ENCODE measurements at places on chromosomes 11 and 22. TPM values are rescaled to one million over a fixed set of nuclear protein-coding genes. Genes with fewer than 3 reads are reported as not detected.

DNA sequence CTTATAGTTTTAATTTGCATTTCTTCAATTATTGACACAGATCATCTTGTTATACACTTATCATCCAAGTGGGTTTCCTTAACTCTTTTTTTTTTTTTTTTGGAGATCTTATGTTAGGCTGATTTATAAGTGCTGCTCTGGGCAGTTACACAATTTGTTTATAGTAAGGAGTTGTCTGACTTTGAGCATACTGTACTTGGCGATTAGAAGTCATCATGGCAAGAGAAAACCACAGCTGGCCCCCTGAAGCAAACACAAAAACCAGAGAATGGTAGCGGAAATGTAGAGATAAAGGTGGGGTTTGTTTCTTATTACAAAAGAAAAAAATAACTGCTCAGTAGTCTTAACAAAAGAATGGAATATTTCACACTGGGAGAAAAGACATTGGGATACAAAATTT is 292.6 kb downstream of the SWAP70 start:
- H3K4me1 ChIP-seq, result no peaks in the 10 kb centered on the region
- peaks cover 7% of the 10 kb centered on the region for H3K36me3 ChIP-seq
- H3K27ac ChIP-seq, result no peak overlapping the region
- H3K4me3 ChIP-seq, result no peak overlapping the region

DNA sequence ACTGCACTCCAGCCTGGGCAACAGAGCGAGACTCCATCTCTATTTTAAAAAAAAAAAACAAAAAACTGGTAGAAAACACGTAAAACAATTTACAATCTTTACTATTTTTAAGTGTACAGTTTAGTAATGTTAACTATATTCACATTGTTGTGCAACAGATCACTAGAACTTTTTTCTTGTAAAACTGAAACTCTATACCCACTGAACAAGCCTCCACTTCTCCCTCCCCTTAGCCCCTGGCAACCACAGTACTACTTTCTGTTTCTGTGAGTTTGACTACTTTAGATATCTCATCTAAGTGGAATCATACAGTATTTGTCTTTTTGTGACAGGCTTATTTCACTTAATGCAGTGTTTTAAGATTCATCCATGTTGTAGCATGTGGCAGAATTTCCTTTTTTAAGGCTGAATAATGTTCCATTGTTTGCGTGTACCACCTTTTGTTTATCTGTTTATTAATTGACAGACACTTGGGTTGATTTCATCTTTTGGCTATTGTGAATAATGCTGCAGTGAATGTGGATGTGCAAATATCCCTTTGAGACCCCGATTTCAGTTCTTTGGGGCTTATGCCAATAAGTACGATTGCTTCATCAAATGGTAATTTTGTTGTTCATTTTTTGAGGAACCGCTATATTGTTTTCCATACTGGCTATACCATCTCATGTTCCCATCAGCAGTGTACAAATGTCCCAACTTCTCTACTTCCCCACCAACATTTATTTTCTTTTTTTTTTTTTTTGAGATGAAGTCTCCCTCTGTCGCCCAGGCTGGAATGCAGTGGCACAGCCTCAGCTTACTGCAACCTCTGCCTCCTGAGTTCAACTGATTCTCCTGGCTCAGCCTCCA is 11.0 kb downstream of the DDB2 start:
- DNase-seq, result no peak
- no peak overlapping the region for H3K27ac ChIP-seq
- no peaks in the 10 kb centered on the region for H3K36me3 ChIP-seq
- H3K4me1 ChIP-seq, result no peaks in the 10 kb centered on the region
- H3K4me3 ChIP-seq, result no peak overlapping the region
- no peaks in the 10 kb centered on the region for H3K27me3 ChIP-seq

GRCh38 chr22:24181996-24182899 is 961 bp downstream of the SUSD2 start:
- H3K27ac ChIP-seq, result no peak overlapping the region
- DNase-seq, result peak; percentile 46
- H3K4me3 ChIP-seq, result no peak overlapping the region
- no peaks in the 10 kb centered on the region for H3K4me1 ChIP-seq
- no peaks in the 10 kb centered on the region for H3K27me3 ChIP-seq
- H3K36me3 ChIP-seq, result no peaks in the 10 kb centered on the region

DNA sequence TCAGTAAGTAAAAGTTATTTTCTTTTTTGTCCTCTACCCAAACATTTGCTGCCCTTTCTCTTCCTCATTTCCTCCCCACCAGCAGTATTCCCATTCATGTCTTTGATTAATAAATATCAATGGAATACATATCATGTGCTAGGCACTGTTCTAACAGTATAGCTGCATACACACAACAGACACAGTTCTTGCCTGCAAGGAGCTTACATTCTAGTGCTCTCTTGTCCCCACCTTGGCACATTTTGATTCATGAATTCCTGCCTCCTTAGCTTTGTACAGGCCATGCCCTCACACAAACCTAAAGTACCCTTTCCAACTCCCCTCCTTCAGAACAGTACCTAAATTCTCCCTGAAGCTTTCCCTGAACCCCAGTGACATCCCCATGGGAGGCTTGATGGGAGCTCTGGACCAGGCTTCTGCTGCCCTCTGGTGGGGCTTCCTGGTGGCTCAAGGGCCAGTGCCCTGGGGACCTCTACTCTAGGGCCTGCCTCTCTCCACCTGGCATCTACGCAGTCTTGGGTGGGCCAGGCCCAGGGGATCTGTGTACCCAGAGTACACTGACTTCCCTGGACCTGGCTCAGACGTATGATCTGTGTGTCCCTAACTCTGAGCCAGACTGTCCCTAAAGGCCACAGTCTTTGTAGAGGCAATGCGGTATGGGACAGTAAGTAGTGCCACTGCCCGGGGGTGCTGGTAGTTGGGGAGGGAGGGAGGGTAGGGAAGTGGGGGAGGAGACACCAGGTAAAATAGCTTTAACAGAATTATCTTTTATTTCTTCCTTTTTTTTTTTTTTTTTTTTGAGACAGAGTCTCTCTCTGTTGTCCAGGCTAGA is 14.1 kb downstream of the RPS13 start:
- no peak for DNase-seq
- H3K27me3 ChIP-seq, result no peaks in the 10 kb centered on the region
- no peaks in the 10 kb centered on the region for H3K4me1 ChIP-seq
- no peaks in the 10 kb centered on the region for H3K36me3 ChIP-seq

TRIM49 gene
- not detected for total RNA-seq

DNA sequence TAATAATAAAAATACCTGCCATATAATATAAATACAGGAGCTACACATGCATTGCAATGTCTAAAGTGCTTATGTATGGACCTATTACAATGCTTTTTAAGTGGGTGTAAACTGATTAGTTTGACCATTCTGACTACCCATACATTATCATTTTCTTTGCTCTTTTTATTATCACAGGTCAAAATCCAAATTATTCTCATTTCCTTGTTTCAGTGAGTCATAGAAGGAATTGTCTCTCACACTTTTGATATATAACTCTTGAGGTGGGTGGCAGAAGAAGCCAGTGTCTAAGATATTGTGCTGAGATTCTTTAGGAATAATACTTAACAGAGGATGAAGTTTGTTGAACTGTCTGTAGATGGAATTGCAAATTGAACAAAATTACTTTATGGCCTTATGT is 35.6 kb downstream of the GAS2 start:
- no peak for DNase-seq
- no peaks in the 10 kb centered on the region for H3K4me1 ChIP-seq
- no peak overlapping the region for H3K27ac ChIP-seq
- no peaks in the 10 kb centered on the region for H3K27me3 ChIP-seq
- no peaks in the 10 kb centered on the region for H3K36me3 ChIP-seq

FERMT3 gene
- 35.6 TPM for total RNA-seq

GRCh38 chr11:116855413-116855812 is 18.0 kb upstream of the APOA1 start:
- H3K27me3 ChIP-seq, result no peaks in the 10 kb centered on the region
- H3K4me1 ChIP-seq, result no peaks in the 10 kb centered on the region

- no peaks in the 10 kb centered on the region for H3K4me1 ChIP-seq
- H3K4me3 ChIP-seq, result no peak overlapping the region
- H3K36me3 ChIP-seq, result no peaks in the 10 kb centered on the region
- H3K27ac ChIP-seq, result no peak overlapping the region
- no peaks in the 10 kb centered on the region for H3K27me3 ChIP-seq
These were observed 23.5 kb upstream of the PICK1 start for GRCh38 chr22:38033522-38034277.

- H3K27me3 ChIP-seq, result no peaks in the 10 kb centered on the region
- peaks cover 7% of the 10 kb centered on the region for H3K4me1 ChIP-seq
- H3K36me3 ChIP-seq, result no peaks in the 10 kb centered on the region
- no peak overlapping the region for H3K27ac ChIP-seq
- no peak overlapping the region for H3K4me3 ChIP-seq
- no peak for DNase-seq
These were observed 34.7 kb downstream of the ADAMTS15 start for GRCh38 chr11:130483124-130483523.

CDHR5 gene
- not detected for total RNA-seq

GSTT2B gene
- 7.7 TPM for total RNA-seq

GRCh38 chr11:94770563-94771120 is 2.5 kb downstream of the AMOTL1 start:
- no peak for DNase-seq
- H3K27me3 ChIP-seq, result no peaks in the 10 kb centered on the region
- peaks cover 10% of the 10 kb centered on the region for H3K4me1 ChIP-seq
- H3K27ac ChIP-seq, result peak overlapping the region; percentile 46
- no peak overlapping the region for H3K4me3 ChIP-seq

All from aorta (tissue), 5 donors.